ENCODE measurements at places on chromosomes 12 and 14.

- no peak for DNase-seq
Observed at GRCh38 chr12:79374545-79374944, 316.2 kb downstream of the PAWR start.

- DNase-seq, result no peak
Observed at GRCh38 chr14:92985521-92985920, 62.6 kb downstream of the CHGA start.

- no peak for DNase-seq
Observed at GRCh38 chr12:111171345-111171744, 197.6 kb downstream of the PHETA1 start.

DNA sequence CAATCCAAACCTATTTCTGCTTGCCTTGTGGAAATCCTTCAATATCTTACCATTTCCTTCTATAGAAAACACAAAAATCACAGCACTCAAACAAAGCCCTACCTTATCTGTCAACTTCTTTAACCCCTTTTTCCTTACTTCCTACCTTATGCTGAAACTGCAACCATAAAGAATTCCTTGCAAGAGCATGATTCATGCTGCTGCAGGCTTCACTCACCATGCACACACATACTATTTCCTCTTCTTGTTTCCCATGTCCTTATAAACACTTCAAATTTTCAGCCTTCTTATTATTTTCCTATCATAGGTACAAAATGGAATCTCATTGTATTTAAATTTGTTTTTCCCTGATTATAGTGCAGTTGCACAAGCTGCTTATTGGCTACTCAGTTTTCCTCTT, 23.3 kb downstream of the LMNTD1 start:
- DNase-seq, result no peak

DNA sequence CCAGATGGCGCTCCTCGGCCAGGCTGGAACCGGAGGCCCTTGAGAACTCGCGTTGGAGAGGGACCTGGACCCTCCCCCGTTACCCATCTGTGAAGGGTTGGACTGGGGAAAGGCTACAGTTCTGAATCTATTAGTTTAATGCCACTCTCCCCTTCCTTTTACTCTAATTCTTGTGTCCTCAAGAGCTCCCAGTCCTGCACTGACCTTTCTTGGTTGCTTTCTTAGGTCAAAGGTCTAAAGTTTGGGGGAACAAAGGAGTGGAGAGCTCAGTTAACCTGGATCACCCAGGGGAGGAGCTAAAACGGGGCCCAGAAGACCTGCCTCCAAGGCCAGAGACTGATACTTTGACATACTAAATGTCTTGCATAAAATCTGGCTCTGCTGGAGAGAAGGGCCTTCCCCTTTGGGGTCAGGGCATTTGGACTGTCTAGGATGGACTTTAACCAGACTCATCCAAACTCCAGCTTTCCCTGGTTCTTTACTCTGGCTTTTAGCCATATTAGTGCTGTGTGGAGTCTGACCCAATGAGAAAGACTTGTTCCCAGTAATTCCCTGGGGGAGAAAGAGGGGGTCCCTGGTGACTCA, 923 bp upstream of the MLF2 start:
- no peak for DNase-seq

DNA sequence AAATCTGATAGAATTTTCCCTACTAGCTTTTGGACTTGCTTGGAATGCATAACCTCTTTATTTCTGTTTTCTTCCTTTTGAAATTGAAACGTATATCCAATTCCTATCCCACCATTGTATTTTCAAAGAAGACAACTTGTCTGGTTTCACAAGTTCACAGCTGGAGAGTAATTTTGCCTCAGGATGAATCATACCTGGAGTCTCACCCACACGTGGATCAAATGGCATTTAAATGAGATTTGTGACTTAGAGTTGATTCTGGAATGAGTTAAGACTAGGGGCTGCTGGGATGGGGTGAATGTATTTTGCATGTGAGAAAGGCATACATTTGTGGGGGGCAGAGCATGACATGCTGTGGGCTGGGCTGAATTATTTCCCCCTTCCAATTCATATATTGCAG, 516.5 kb upstream of the MGAT4C start:
- DNase-seq, result no peak

- DNase-seq, result no peak
Observed at GRCh38 chr12:24060089-24060488, 110.6 kb upstream of the SOX5 start.

DNA sequence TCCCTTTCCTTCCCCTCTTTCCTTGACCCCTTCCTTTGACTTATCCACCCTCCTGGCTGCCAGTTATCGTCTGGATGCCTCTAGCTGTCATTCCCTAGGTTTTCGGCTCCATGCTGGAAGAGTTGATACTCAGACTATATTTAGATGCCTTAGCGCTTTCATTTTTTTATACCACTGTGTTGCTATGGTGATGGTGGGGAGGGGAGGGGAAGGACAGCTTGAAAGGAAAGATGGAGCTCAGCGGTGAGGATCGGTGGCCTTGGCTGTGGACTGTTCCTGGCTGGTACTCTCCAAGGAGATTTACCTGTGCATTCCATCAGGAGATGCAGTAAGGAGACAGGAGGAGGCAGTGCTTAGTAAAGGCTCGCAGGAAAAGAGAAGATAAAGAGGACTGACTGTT, 108.7 kb downstream of the SLC8A3 start:
- no peak for DNase-seq

GRCh38 chr12:105018776-105019175, 32.7 kb downstream of the NOPCHAP1 start:
- DNase-seq, result no peak

- DNase-seq, result no peak
Observed at GRCh38 chr12:49873361-49873934, 30.3 kb downstream of the FAIM2 start.

DNA sequence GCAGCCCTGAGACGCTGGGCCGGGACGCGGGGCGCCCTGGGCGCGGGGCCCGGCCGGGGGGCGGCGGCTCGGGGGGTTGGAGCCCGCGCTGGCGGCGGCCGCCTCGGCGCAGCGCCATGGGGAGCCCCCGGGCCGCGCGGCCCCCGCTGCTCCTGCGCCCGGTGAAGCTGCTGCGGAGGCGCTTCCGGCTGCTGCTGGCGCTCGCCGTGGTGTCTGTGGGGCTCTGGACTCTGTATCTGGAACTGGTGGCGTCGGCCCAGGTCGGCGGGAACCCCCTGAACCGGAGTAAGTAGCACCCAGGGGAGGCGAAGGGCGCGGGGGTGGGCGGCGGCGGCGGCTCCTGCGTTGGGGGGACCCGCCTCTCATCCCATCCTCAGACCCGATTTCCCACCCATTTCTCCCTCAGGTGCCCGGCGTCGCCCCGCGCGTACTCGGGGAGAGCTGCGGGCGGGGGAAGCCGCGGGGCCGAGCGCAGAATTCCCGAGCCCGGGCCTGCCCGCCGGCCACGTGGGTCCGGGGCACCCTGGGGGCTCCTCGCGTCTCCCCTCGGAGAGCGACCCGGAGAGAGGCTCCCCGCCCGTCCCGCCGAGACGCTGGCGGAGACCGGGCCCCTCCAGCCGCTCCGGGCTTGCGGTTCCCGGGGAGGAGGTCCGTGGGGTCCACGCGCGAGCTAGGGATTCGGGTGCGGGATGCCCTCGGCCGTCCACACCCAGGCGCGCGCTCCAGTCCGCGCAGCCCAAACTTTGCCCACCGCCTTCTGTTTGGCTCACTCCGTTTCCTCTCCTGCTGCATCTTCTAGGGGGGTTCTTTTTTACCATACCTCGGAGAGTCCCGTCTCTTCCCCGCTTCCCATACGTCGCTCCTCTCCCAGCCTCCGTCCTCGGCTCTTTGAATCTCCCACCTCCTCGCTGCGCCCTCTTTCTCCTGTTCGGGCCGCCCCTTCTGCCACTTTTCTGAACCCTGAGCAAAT, 807 bp downstream of the B4GALNT3 start:
- DNase-seq, result no peak

- DNase-seq, result no peak
Observed at GRCh38 chr12:115194448-115194847, 510.5 kb upstream of the TBX3 start.

GRCh38 chr14:76352639-76353281, 23.2 kb upstream of the ESRRB start:
- DNase-seq, result no peak

DNA sequence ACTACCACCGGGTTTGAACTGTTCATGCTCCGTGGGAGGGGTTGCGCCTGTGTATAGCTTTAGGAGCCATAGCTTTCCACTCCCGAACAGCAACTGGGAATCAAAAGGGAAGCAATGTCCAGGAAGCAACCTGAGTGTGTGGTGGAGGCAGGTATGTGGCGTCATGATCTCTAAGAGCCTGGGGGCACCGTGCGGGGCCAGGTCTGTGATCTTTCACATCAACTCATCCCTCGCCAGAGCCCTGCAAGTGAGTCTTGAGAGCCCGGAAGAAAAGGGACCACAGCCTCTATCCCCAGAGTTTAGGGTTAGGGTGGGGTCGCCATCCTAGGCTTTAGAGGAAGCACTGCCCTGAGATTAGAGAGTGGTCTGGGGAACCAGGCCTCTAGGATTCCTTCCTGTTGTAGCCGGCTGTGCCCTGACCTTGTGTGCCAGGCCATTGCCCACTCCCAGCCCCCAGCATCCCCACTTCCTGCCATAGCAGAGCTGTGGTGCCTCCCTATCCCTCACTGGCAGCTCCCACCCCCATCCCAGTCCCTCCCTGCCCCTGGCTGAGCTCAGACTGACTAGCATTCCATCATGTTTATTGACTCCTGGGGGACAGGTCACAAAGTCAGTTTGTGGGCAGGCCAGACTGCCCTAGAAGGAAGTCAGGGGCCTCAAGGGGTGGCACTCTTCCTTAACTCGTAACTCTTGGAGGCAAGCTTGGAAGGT, 745 bp upstream of the ADCY4 start:
- DNase-seq, result no peak

DNA sequence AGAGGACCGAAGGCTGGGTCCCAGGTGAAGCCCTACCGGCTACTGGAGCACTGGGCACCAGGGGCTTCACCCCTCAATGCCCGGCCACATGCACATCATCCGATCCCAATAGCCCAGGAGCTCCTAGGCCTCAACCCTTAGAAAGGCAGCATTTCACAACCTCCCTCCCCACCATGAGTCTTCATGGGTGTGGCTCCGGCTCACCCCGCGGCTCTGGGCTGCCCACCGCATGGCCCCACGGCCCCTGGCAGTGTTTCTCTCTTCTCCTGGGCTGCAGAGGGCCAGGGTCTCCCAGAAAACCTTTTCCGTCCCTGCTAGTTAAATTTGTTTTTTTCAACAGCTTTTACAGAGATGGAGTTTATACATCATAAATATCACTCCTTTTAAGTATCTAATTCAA, 28.6 kb upstream of the DLK1 start:
- no peak for DNase-seq

GRCh38 chr14:23539248-23540140, 12.1 kb downstream of the ZFHX2 start:
- DNase-seq, result no peak

DNA sequence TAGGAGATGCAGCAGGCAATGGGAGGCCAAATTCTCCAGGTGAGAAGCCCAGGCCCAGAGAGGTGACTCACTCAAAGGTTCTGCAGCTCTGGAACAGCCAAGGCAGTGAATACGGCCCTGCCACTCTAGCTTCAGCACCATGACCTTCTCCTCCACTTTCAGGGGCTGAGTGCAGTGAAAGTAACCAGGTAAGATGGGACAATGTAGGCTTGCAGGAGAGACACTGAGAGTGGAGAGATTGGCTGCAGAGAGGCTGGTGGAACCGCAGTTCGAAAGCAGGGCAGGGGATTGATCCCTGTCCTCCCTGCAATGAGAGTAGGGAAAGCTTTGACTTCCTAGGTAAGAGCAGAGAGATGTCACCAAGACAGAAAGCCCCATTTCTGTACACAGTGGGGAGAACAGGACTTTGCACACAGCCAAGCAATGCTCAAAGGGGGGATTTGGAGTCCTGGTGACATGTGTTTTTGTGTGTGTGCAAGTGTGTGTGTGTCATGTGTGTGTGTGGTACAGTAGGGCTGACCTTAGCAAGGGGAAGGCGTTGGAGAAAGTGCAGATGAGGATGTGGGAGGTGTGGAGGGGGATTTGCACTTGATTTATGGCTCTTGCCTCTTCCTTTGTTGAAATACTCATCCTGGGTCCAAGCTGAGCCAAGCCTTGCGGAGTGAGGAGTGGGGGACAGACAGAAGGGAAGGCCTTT, 12.7 kb downstream of the DHRS2 start:
- no peak for DNase-seq

- no peak for DNase-seq
Observed at GRCh38 chr14:96989306-96989705, 192.1 kb downstream of the VRK1 start.

- DNase-seq, result no peak
Observed at GRCh38 chr14:88882236-88882635, 57.8 kb downstream of the TTC8 start.

DNA sequence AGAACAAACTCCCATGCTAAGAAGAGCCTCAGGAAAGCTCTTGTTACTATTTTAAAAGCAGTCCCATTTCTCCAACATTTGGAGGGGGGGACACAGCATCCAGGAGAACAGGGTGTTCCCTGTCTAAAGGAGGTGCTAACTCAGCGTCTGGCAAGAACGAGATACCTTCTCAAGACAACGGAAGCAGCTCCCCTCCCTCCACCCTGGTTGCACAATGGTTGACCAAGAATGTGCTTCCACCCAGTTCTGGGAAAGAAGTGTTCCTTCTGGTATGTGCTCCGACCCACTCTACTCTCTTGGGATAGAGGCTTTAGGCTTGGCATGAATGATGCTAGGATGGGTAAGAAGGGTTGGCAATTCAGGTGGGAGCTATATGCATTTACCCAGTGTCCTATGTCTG, 1.5 kb upstream of the KRT6A start:
- no peak for DNase-seq

GRCh38 chr14:22598896-22599244, 770 bp downstream of the ABHD4 start:
- DNase-seq, result no peak

DNA sequence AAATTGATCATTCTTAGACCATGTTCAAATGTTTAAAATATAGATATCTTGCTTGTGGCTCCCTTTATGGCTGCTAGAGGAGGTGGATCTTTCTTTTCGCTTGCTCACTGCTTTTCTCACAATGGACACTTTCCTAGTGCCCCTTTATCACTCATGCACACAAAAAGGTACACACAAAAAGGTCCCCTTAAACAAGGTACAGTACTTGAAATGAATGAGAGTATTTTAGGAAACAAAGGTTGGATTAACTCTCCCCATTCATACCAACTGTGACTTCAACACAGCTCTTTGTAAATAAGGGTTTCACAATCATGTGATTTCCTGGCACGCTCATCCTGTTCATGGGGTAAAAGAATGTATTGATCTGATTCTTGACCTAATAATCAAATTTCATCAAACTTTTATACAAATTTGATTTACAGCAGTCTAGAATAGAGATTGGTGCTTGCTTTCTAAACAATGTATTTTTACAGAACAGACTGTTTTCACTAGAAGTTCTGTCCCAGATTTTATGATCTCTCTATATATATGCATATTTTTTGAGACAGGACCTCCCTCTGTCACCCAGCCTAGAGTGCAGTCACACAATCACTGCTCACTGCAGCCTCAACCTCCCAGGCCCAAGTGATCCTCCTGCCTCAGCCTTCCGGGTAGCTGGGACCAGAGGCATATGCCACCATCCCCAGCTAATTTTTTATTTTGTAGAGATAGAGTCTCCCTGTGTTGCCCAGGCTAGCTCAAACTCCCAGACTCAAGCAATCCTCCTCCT, 34.4 kb upstream of the EPS8 start:
- DNase-seq, result no peak

GRCh38 chr14:93496856-93497741, 66.4 kb downstream of the UNC79 start:
- no peak for DNase-seq
